ENCODE measurements at places on chromosomes 11 and 22. TPM values are rescaled to one million over a fixed set of nuclear protein-coding genes. Genes with fewer than 3 reads are reported as not detected.

OR2AT4 gene
- total RNA-seq, result not detected

DUSP8 gene
- total RNA-seq, result 8.8 TPM

CCDC188 gene
- total RNA-seq, result 1.3 TPM

HPX gene
- 9.7 TPM for total RNA-seq

MAPK8IP1 gene
- total RNA-seq, result 75.7 TPM
